GM12892 (cell line): ENCODE measurements at places on chromosomes 3 and 15.

DNA sequence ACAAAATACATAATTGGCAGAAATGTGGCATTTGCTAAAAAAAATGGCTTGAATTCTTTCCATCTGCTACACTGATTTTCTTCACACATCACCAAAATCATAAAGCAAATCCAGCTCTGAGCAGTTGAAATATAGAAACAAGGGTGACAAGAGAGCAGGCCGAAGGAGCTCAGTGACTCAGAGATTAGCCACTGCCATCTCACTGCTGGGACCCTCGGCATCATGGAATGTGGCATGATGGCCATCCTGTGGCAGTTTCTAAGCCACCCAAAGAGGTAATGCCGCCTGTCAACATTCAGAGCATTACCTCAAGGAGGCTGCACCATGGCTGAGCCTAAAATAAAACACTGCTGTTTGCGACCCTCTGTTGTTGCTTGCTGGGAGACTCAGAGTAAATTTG is 80.5 kb upstream of the OSBPL11 start:
- DNase-seq, result no peak

GRCh38 chr3:181976526-181976925 is 264.8 kb downstream of the SOX2 start:
- no peak for DNase-seq

DNA sequence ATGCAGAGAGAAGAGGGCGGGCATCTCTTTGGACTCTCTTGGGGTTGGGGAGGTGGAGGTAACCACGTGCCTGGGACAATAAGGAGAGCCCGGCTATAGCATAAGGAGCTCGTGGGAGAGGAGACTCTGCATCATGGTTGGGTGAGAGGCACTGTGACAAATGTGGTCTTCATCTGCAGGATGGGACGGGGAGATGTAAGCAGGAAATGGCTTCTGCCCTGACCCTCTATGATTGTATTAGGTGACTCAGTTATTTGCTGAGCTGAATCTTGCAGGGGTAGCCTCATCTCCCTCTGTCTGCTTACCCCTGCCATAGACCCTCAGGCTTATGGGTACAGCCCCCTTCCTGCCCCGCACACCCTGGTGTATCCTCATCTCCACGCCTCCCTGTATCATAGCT is 48.7 kb downstream of the CORO2B start:
- no peak for DNase-seq

DNA sequence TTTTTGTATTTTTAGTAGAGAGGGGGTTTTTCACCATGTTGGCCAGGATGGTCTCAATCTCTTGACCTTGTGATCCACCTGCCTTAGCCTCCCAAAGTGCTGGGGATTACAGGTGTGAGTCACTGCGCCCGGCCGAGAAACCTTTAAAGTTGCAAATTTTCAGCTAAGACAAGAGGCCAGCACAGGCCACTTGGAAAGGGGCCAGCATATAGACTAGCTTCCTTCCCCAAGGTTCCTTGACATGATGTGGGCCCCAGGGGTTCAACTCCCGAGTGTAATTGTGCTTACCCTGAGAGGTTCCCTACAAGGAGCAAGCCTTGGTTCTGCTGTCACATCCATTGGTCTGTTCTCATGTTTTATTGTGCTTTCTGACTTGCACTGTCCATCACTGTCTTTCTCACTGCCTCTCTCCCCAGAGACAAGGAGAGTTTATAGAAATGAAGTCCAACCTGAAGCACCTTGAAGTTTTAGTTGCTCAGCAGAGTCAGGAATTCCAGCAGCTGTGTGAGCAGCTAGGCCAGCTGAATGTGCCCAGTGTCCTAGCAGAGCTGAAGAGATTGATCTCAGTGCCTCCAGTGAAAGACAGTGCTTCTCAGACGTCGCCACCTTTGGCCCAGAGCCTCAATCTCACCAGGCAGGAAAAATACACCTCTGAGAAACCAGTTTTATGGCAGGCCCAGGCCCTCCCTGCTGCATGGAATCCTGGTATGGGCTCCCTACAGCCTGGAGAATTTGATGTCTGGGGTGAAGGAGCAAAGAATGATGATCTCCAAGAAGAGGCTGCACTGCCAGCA is 21.1 kb downstream of the C3orf62 start:
- no peak for DNase-seq
